ENCODE measurements at places on chromosomes 2 and 18.
A peak's percentile ranks its signal among the peaks of the same experiment; 100 is the strongest.

- no peak for DNase-seq
Measured at GRCh38 chr2:219002395-219003266, 9.4 kb upstream of the CRYBA2 start.

- DNase-seq = no peak
Measured at GRCh38 chr2:161766334-161766733, 142.1 kb downstream of the SLC4A10 start.

GRCh38 chr2:169397697-169398096 lies 35.4 kb upstream of the LRP2 start:
- peak; percentile 46 for DNase-seq

DNA sequence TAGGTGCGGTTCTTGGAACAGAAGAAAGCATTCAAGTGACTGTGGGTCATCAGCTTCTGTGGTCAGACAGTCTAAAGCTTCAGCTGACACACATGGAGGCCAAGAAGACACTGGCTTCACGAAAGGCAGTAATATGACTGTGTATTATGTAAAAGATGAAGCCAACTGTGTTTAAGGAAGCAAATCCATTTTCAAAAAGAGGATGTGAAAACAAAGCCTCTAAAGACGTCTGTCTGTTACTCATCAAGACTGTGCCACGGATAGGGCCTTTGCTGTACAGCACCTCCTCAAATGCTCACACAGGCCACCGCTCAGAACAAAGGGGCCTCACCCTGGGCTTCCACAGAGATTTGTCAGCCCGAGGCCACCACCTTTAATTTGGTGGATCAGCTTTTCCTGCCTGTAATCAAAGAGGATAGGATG lies 21.1 kb upstream of the TMEM163 start:
- no peak for DNase-seq

DNA sequence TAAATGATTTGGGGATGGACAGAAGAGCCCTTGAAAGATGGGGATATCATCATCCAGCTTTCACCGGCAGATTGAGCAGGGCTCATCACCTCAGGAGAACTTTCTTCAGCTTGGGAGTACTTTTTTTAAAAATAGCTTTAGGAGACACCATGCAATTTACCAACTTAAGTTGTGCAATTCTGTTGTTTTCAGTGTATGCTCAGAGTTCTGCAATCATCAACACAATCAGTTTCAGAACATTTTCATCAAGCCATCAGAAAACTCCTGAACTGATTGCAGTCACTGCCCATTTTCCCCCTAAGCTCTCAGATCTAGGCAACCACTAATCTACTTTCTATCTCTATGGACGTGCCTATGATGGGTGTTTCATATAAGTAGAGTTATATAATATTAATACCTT lies 117.7 kb downstream of the CRIM1 start:
- DNase-seq = no peak

GRCh38 chr2:181116261-181116660 lies 135.9 kb downstream of the UBE2E3 start:
- DNase-seq = no peak

- no peak for DNase-seq
Measured at GRCh38 chr2:190640117-190640516, 8.8 kb upstream of the NAB1 start.

DNA sequence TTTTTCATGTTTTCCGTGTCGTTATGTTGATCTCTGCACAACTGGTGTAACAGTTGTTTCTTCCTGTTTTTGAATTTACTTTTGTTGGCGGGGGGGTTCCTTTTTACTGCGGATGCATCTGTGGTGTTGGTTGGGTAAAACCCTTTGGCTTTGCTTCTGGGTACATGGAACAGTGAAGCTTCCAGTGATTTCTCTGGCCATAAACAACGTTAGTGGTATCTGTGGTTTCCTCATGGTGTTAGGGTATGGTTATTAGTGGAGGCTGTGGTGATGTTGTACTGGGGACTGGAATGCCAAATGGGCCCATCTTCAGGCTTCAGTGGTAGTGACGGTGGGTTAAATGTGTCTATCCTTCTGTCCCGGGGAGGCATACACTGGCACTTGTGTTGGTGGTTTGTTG lies 285.4 kb upstream of the ZNF804A start:
- no peak for DNase-seq

GRCh38 chr2:236369661-236370062 lies 105.5 kb upstream of the ASB18 start:
- DNase-seq = no peak

DNA sequence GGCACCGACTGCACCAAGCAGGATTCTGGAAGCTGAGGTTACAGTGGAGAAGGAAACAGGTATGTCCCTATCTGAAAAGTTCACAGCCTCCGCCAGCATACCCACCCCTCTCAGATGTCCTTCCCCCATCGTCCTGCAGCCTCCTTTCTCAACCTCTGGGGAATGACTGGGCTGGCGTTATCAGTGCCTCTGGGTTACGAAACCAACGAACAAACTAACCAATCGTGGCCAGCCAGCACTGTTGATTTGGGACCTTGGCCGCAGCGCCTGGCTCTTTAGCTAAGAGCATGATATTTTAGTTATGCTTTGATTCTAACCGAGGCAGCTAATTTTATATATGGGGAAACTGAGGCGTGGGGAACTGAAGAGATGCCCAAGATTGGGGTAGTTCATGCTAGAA lies 233.0 kb downstream of the TFCP2L1 start:
- DNase-seq = no peak

- no peak for DNase-seq
Measured at GRCh38 chr2:164896226-164896625, 54.6 kb upstream of the COBLL1 start.

GRCh38 chr18:63260380-63260754 lies 59.2 kb downstream of the BCL2 start:
- DNase-seq = no peak

DNA sequence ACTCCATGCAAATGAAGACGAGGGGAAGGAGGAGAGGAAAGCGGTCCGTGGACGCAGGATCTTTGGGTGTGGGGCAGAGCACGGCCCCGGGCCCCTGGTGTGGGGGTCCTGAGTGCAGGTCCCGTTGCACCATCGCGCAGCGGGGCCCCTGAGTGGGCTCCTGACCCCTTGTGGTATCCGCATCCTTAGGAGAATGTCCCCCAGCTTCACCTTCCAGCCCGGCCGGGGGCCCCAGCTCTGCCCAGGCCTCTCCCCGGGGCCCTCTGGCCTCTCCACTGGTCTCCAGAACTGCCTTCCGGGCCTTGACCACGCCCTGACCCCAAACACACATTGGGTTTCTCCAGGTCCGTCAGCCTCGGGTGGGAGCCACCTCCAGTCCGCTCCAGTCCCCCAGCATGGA lies 431.8 kb upstream of the SALL3 start:
- no peak for DNase-seq

- no peak for DNase-seq
Measured at GRCh38 chr2:31268344-31268743, 34.4 kb downstream of the EHD3 start.

- no peak for DNase-seq
Measured at GRCh38 chr2:147110317-147110716, 734.5 kb upstream of the ACVR2A start.

GRCh38 chr2:208064220-208064961 lies 39.1 kb upstream of the PLEKHM3 start:
- no peak for DNase-seq

DNA sequence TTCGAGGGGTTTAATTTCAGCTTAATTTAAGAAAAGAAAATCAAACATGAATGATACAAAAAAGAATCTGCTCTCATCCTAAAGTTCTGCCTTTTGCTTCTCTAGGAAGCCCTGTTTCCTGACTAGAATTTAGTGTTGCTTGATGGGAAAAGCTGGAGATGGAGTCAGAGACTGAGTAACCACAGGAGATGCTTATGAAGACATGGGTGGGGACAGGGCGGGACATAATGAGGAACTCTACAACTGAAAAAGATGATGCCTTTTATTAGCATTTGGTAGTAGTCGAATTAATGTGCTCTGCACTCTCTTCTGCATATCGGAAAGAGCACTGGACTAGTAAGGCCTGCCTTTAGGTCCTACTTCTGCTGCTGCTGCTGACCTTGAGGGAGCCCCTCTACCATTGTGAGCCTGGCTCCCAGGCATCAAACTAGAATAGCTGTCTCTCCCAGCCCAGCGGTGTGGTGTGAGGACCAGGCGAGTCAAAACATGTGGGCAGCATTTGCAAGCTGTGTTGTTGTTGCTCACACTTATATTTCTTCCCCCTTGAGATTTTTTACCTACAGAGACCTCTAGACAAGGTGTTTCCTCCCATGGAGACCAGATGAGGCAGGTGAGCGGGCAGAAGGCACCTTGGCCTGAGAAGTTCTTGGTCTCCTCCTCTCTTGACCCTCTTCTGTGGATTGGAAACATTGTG lies 61.5 kb downstream of the INPP4A start:
- no peak for DNase-seq

DNA sequence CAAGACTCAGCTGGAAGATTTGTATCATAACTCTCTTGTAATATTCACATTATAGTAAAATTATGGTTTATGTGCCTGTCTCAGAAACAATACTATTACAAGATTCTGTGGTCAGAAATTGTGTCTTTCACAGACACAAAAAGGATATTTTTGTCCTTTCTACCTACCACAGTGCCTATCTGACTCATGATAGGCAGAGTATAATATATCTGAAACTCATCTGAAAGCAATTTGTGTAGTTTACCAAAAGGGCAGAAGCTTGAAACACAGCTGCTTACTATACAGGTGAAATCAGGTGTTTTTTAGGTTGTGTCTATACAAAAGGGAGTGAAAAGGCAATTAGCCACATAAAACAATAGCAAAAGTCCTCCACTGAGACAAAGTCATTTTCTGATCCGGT lies 10.9 kb downstream of the TMEM200C start:
- no peak for DNase-seq

GRCh38 chr2:36670881-36671595 lies 25.5 kb upstream of the VIT start:
- no peak for DNase-seq

- no peak for DNase-seq
Measured at GRCh38 chr2:162916286-162916801, 77.8 kb upstream of the KCNH7 start.

DNA sequence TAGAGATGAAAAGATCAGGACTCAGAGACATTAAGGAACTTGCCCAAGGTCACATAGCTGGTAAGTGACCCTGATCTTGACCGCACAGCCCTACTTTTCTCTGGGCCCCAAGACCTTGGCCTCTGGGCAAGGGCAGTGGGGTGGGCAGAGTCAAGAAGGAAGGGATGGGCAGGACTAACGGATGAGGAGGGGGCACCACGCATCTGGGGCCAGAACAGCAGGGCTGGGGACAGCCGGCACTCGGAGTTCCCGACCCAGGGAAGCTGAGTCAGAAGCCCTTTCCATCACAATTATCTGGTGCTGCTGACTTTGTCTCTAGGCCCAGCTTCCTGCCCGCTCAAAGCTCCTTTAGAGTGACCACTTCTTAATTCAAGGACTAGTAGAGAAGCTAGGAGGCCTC lies 14.4 kb downstream of the CFAP65 start:
- DNase-seq = no peak

DNA sequence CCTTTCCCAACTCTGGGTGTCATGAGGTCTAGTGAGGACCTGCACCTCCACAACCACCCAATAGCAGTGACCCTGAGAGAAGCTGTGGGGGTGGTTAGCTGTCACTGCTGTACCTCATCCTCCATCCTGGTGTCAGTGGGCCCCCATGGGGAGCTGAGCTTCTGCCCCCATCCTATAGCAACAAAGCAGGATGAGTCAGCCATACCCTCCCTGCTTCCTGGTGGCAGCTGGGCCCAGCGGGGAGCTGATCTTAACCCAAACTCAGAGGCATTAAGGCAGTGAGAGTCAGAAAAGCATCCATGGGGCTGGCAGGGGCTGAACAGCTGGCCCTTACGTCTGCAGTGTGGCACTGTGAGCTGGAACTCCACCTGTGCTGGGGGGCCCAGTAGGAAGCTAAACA lies 247.8 kb upstream of the HDAC4 start:
- DNase-seq = no peak
